Stimulated activated CD8-positive, alpha-beta memory T cell treated with anti-CD3 and anti-CD28 coated beads, Interleukin-15, amount 100 ng/mL, for 1 hour (primary cell): ENCODE measurements at places on chromosomes 6 and 20.

- no peak for DNase-seq
Observed at GRCh38 chr6:162625846-162626540, 101.6 kb downstream of the PRKN start.

DNA sequence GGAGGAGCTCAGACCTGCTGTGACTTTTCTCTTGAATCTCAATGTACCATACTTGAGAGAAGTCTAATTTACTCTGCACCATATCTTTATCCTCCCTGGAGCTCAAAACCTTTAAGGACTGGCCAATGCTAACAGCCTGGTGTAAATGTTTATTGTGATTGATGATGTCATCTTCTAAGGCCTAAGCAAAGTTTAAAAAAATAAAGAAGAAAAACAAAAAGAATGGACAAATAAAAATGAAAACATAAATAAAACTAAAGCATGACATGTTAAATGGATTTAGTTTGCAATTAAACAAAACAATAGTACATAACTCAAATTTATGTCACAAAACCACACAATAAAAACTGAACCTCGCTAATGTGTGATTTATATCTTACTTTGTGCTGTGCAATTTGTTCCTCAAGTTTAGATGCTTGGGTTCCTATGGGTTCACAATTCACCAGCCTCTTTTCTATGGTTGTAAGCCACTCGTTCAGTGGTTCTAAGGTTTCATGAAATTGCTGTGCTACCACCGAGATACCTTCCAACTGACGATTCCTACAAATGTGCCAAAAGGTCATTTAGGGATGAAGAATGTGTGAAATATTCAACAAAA is 113.0 kb downstream of the DST start:
- no peak for DNase-seq

- DNase-seq = no peak
Observed at GRCh38 chr20:42635699-42636411, 553.9 kb downstream of the PTPRT start.

- no peak for DNase-seq
Observed at GRCh38 chr6:39193201-39193791, 36.0 kb downstream of the KCNK5 start.

- no peak for DNase-seq
Observed at GRCh38 chr6:75023634-75024033, 182.2 kb downstream of the COL12A1 start.

- DNase-seq = no peak
Observed at GRCh38 chr20:48763216-48763914, 64.4 kb downstream of the PREX1 start.
